Aorta (tissue), 5 donors: ENCODE measurements at places on chromosomes 1 and 21. TPM values are rescaled to one million over a fixed set of nuclear protein-coding genes. Genes with fewer than 3 reads are reported as not detected.

DNA sequence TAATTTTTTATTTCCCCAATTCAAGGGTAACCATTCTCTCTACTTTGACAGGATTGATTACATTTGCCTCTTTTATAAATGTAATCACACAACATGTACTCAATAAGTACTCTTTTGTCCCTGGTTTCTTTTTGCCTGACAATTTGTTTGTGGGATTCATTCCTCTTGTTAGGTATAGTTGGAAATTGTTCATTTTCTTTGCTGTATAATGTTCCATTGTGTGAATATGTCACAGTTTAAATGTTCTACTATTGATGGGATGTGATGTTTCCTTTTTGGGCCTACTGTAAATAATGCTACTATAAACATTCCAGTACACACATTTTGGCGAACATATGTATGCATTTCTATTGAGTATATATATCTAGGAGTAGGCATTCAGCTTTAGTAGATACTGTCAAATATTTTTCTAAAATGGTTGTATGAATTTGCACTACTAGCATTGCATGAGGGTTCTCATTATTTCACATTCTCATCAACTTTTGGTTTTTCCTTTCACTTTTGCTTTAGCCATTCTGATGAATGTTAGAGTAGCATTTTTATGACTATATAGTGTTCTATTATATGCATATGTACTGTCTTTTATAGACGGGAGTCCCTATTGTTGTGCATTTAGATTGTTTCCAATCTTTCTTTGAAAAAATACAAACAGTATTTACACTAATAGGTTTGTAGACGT lies 35.0 kb upstream of the PRKACB start:
- DNase-seq, result no peak

DNA sequence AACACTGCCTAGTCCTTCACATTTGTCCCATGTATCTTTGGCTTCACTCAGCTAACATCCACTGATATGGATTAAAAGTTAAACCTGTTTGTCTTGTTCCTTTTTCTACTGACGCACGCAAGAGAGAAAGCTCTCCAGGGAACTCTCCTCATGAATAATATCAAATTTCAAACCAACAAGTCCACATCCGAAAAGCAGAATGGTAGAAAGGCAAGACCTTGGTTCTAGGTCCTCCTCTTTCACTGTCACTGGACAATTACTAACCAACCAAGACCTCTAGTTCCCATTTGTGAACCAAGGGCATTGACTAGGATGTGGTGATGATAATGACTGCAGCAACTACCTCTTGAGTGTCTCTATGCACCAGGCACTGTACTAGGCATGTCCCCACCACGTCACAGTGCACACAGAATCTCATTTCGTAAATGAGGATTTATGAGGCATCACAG lies 8.4 kb downstream of the PLPP3 start:
- no peak for DNase-seq

DNA sequence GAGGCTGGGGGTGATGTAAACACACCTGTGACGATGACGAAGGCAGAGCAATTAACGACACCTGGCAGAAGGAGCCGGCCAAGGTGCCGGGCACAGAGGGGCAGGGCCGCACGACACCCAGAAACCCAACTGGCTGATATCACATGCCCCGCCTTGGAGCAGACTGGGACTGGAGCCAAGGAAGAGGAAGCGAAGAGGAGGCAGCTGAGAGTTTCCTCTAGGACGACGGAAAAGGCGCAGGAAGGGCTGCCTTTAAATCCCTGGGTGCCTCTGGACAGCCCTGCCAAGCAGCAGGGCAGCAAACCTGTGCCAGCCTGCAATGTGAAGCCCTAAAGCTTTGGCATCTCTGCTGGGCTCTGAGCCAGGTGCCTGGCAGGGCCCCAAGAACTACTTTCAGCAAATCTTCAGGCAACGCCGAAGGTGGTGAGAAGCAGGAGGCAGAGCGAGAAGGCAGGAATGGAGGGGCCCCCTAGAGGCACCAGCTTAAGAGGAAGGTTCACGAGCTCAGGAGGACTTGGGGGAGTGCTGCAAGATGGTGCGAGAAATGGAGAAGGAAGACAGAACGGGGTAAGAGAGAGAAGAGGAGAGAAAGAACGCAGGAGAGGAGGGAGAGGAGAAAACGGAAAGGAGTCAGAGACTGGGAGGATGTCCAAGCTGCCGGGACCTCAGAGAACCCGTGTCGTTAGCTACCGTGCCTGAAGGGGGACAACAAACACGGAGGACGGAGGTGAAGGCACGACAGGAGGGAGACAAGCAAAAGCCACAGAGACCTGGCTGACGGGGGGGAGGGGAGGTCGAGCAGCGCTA lies 25.3 kb upstream of the PEF1 start:
- peak; percentile 86 for DNase-seq

DNA sequence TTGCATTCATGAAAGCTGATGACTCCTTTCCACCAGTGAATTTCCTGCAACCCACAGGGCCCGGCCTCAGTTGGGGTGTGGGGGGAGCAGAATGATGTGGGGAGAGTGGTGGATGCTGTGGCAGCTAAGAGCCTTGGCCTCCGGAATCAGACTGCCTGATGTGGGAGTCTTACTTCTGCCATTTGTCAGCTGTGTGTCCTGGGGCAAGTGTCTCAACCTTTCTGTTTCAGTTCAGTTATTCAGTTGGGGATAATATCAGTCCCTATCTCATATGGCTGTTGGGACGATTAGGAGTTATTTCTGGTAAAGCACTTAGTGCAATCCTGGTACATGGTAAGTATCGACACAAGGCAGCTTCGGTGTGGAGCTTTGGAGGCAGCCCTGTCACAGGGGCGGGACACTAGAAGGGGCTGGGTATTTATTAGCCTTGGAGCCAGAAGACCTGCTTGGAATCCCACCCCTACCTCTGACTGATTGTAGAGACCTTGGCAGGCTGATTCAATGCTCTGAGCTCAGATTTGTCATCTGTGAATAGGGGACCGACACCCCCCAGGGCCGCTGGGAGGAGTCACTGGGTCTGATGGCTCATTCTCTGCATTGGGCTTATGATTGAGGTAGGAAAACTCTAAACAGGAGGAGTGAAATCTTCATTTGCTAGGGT lies 19.6 kb downstream of the ARHGEF10L start:
- no peak for DNase-seq

DNA sequence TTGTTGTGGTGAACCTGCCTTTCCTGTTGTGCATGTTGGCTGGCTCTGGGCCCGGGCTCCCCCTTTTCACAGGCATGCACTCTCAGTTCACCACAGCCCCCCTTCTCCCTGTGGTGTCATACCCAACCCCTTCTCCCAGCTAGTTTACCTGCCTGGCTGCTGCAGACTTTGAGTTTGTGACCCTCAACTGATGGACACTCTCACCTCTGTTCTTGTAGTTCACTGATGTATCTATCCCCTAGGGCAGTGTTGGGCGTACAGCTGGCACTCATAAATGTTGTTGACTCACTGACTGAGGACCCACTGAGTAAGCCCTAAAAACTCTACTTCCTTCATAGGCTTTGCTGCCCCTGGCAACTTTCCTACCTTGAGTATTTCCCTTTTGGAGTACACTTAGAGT lies 54.9 kb downstream of the WDR64 start:
- no peak for DNase-seq

DNA sequence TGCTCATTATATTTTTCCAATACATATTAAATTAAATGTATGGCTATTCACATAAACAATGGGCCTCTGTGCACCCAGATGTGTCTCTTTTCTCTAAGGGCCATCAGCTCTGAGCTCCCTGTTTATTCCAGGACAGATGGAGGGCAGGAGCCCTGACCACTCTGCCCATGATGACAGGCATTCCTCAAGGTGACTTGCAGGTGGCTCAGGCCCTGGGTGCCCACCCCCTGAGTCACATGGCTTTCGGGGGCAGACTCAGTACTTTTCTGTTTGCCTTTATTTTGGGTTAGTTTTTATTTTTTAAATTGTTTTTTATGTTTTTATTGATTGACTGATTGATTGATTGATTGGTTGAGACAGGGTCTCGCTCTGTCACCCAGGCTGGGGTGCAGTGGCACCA lies 6.4 kb upstream of the LRP8 start:
- no peak for DNase-seq

- DNase-seq, result no peak
Observed at GRCh38 chr1:39826583-39826982, 37.9 kb upstream of the BMP8B start.

GRCh38 chr1:230459465-230459864 lies 33.3 kb upstream of the PGBD5 start:
- no peak for DNase-seq

DNA sequence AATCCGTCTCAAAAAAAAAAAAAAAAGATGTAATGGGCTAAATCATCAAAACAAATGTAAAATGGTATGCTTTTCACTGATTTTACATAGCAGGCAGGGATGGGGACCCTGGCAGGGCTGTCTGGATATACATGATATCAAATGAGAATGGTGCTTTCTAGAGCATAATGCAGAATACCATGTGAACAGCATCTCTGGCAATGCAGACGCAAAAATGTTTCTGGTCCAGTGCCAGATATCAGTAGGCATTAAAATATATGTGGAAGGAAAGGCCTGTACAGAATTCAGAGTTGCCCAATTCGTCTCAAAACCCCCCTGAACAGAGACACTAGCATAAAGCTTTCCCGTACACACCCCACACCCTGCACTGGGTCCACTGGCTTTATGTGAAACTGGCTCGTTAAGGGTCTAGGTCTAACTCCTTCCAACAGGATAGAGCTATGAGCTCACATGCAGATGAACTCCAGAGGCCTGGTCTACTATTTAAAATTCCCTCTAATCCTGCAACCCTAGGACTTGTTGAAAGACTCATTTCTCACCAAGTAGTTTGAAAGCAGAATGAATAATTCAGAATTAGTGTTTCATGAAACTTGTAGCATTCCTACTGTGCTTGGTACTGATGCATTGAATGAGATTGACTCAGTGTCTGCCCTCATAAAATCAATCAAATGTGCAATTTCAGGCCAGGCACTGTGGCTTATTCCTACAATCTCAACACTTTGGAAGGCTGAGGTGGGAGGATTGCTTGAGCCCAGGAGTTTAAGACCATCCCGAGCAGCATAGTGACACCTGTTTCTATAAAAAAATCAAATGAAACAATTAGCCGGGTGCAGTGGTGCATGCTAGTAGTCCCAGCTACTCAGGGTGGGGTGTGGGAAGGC lies 2.6 kb upstream of the MYSM1 start:
- no peak for DNase-seq

DNA sequence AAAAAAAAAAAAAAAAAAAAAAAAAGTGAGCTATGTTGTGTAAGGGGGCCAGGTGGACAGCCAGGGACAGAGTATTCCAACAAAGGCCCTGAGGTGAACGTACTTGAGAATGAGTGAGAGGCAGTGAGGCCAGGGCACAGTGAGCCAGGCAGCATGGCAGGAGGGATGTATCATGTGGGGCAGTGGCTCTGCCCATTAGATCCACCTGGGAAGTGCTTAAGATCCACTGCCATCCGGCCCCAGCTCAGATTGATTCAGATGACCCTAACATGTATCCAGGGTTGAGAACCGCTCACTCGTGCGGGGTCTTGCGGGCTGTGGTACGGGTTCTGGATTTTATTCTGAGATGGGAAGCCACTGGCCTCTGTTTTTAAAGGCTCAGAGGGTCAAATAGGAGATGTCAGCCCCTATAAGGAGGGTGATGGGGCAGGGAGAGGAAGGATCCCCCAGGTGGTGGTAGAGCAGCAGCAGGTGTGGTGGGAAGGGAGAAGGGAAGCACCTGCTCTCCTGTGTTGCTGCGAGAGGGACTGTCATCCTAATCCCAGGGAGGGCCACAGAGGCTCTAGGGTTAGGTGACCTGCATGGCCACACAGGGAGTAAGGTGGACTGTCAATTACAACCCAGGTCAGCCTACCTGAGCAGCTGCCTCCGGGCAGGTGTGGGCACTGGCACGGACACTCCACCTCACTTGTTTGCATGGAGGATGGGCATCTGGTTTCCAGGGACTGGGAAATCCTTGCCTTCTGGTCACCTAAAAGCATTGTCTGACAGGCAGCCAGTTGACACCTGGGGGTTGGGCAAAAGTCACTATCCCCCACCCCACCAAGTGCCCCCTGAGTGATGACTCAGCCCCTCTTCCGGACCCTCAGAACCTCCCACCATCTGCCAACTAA lies 31.6 kb downstream of the CDK18 start:
- no peak for DNase-seq

DNA sequence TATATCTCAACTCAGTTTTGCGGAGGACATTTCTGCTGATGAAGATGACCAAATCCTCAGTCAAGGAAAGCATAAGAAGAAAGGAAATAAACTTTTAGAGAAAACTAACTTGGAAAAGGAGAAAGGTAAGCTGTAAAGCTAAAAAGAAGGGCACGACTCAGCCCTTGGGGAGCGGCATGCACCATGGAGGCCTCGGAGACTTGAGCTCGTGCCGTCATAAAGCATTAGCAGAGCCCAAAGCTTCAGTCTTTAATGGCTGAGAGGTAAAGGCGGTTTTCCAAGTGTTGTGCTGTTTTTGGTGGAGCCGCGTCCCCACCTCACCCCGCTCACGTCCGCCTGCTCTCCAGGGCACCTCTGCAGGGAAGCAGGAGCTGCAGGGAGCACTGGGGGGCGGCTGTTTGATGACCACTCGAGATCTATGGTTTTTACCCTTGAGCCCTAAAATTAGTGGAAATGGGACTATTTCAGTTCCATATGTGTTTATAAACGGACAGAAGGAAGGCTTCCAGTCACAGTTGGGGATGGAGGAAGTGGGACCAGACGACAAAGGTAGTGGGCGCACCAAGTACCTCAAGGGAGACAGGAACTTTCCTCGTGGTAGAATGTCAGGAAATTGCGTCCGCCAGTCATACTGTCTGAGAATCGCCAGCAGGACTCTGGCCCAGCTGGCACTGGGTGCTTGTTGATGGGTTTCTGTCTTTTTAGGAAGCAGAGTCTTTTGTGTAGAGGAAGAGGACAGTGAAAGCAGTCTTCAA lies 27.6 kb downstream of the RRP1B start:
- DNase-seq, result no peak

DNA sequence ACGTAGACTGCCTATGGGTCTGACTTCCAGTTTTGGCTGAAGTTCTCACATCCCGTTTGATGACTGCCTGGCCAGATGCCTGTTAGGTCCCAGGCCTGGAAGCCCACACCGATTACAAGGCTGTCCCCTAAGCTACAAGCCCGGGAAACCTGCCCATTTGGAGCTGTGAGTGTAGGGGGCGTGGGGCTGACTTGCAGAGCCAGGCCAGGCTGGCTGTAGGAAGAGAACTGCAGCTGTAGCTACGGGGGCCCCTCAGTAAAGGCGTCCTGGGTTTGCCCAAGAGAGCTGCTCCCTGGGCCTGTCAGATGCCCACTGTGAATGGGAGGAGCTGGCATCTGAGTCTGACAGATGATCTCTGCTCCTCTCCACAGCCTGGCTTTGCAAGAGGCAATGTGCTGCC lies 199.7 kb downstream of the CAMTA1 start:
- DNase-seq, result no peak

DNA sequence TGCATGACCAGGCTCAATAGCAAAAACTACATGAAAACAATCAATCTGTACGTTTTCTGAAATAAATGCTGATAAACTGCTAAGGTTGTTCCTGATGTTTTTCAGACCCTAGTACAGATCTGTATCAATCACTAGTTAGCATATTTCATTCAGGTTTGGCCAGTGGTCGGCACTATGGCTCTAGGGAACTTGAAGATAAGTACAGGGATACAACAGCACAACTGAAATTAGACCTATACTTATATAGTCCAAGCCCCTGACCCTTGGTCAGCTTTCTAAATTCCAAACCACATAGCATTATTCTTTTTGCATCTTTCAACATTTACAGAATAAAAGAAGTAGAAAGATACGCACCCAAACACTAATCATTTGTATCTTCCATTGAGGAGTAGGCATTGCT lies 142.7 kb downstream of the PLPPR4 start:
- no peak for DNase-seq

GRCh38 chr1:194658090-194658439 lies 1471.7 kb upstream of the B3GALT2 start:
- no peak for DNase-seq

CCDC181 gene
- total RNA-seq, result 0.48 TPM

OR2T5 gene
- not detected for total RNA-seq

CHI3L2 gene
- 12.5 TPM for total RNA-seq
